Epithelial cell of proximal tubule (primary cell): ENCODE measurements at places on chromosomes 16 and 17. TPM values are rescaled to one million over a fixed set of nuclear protein-coding genes. Genes with fewer than 3 reads are reported as not detected.

GRCh38 chr16:70644763-70645597 is 1.4 kb upstream of the IL34 start:
- DNase-seq = no peak

The NCBP3 gene
- total RNA-seq = 15.2 and 16.4 TPM in 2 replicates

DNA sequence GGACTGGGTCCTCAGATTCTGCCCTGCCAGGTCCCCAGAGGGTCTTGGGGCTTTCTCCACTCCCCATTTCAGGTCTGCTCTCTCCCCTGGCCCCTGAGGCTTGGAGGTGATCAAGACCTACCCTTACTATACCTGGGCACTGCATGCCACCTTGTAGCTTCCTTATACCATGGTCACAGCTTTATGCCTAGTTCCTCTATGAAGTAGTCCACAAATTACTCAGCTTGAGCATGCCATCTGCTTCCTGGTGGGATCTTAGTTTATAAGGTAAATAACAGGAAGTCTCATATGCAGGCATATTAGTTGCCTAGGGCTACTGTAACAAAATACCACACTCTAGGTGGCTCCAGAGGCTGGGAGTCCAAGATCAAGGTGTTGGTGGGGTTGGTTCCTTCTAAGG is 11.0 kb upstream of the PMFBP1 start:
- DNase-seq = no peak

GRCh38 chr17:9219631-9220397 is 198.5 kb downstream of the NTN1 start:
- no peak for DNase-seq

- DNase-seq = no peak
Measured at GRCh38 chr16:75192606-75193264, 14.2 kb downstream of the CTRB2 start.

DNA sequence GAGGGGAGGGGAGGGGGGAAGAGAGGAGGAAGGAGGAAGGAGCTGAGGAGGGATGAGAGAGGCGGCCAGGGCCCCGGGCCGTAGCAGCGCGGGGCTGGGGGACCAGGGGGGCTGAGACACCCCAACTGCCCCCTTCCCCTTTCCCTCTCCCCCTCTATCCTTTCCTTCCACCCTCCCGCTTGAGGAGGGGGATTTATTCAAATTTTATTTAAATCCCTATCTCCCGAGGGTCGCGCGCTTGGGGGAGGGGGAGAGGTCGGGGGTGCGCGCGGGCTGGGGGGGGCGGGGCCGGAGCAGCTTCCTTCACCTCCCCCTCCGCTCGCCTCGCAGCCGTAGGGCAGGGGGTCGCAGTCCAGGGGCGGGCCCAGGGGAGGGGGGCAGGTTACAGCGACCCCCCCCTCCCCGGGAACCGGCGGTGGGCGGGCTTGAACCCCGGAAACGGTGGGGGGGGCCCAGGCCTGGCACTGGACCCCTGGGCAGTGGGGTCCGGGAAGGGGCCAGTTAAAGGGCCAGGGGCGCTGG is at the start of gene FBXL19:
TSS of gene FBXL19 (plus strand) at position 19 of the 522 bp plus-strand sequence. CDS start 2,183 bp downstream, outside the sequence.
- no peak for DNase-seq

DNA sequence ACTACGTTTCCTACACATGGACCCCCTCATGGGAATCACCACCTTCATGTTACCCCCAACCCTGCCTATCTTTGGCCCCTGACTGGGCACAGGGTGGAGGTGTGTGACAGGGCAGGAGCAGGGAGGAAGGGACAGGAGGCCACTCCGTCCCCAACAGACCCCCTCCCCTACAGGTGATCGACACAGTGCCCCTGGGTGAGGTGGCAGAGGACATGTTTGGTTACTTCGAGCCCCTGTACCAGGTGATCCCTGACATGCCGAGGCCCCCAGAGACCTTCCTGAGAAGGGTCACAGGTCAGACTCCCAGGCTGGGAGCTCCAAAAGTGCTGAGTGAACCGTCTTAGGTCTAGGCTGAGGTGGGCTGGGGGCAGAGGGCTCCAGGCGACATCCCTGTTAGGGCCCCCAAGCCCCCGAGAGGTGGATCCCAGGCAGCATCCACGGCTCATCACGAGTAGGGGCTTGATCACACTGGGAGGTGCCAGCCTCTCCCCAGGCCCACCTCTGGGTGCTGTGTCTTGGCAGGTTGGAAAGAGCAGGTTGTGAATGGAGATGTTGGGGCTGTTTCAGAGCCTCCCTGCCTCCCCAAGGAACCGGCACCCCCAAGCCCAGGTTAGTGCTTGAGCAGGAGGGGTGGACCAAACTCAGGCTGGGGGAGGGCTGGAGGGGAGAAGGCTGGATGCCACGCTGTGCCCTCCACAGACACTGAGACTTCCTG is 1.5 kb downstream of the ACBD4 start:
- DNase-seq = no peak

DNA sequence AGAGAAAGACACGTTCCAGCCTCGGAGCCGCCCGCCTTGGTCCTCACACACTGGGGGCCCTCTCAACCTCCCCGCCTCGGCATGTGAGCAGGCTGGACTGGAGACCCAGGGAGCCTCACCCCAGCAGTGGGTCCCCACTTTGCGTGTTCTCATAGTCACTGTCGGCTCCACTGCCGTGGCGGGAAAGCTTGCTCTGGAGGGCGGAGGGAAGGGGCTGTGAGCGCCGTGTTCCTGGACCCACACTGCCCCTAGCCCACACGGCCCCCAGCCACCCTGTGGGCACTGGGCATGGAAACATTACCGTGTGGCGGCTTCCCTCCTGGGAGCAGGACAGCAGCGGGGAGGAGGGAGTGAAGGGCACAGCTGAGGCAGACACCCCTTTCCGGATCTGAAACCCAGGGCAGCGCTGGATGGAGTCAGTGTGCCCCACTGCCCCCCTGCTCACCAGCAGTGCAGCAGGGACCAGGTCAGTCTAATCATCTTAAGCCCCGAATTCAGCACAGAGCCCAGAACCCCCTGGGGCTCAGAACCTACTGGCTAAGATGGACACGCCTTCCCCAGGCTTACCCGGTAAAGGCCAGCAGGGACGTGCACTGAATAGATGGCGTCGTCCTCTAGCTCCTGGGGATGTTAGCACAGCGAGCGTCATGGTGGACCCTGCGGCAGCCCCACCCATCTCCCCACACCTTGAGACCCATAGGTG is 7.2 kb downstream of the TP53I13 start:
- no peak for DNase-seq

DNA sequence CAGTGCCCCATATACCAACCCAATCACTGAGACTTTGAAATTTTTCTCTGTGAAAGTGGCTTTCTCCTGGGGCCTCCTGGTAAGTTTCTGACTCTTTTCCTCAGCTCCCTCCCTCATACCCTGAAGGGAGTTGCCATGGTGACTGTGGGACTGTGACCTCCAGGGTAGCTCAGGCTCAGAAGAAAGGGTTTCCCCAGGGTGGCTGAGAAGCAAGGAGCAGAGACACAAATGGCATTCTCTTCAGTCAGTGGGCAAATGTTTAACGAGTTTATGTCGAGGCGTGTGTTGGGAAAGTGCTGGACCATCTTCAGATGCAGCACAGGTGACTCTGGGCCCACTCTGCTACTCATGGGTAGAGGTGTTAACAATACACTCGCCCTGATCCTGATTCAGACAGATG is 46.8 kb downstream of the MRPS23 start:
- DNase-seq = no peak

The IFT20 gene
- 30.2 and 32.9 TPM in 2 replicates for total RNA-seq

The GRIN2C gene
- total RNA-seq = not detected in 2 replicates

- DNase-seq = no peak
Measured at GRCh38 chr17:17511881-17512858, 16.0 kb upstream of the RASD1 start.

The SLFN12L gene
- total RNA-seq = not detected in 2 replicates

- no peak for DNase-seq
Measured at GRCh38 chr16:69133373-69133954, 1.0 kb downstream of the UTP4 start.
